ENCODE measurements at places on chromosomes 12 and 14. TPM values are rescaled to one million over a fixed set of nuclear protein-coding genes. Genes with fewer than 3 reads are reported as not detected.

The ABCD2 gene
- not detected for total RNA-seq

The GNB3 gene
- total RNA-seq = 2.4 TPM

The WDHD1 gene
- total RNA-seq = 5.1 TPM

The LRRC10 gene
- total RNA-seq = not detected

The JPH4 gene
- 17.8 TPM for total RNA-seq

The PIP4P1 gene
- total RNA-seq = 24.8 TPM

The OAS2 gene
- total RNA-seq = 9.7 TPM

The TIMM9 gene
- 50.4 TPM for total RNA-seq

DNA sequence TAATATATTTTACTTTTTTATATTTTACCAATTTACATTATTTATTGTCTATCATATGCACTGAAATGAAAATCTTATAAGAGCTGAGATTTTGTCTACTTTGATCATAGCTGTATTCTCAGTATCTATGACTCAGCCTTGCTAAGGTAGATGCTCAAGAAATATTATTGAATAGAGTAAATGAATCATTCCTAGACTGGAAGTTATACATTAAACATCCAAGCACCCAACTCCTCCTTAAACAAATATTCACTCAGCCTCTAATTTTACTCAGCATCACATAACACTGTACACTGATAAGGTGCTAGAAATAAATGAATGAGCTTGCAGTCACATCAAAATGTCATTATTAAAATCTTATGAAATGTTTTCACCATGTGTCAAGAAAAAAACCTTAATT lies 1424.9 kb downstream of the LRFN5 start:
- no peaks in the 10 kb centered on the region for H3K4me1 ChIP-seq
- H3K27ac ChIP-seq = no peak overlapping the region
- DNase-seq = no peak
- H3K4me3 ChIP-seq = no peak overlapping the region

GRCh38 chr12:105469701-105470100 lies 139.2 kb downstream of the C12orf75 start:
- H3K36me3 ChIP-seq = no peaks in the 10 kb centered on the region
- no peaks in the 10 kb centered on the region for H3K27me3 ChIP-seq
- H3K4me1 ChIP-seq = no peaks in the 10 kb centered on the region
- no peak overlapping the region for H3K4me3 ChIP-seq
- no peak overlapping the region for H3K27ac ChIP-seq

GRCh38 chr12:96810477-96810876 lies 96.6 kb upstream of the NEDD1 start:
- DNase-seq = no peak
- no peaks in the 10 kb centered on the region for H3K27me3 ChIP-seq
- no peak overlapping the region for H3K4me3 ChIP-seq
- no peaks in the 10 kb centered on the region for H3K4me1 ChIP-seq
- H3K36me3 ChIP-seq = no peaks in the 10 kb centered on the region

DNA sequence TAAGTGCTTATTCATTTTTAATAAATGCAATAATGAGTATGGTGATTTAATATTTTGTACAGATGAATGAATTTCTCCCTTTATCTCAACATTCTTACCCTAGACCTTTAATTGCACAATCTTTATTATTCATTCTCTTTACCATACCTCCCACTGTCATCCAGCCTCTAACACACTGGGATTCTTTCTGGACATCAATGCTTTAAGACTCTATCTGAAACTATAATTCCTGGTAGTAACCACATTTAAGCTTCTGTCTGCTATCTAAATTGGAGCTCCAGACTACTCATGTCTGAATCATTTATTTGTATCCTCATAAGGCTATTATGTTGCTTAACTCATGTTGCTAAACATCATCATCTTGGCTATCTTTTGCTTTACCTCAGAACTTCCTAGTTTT lies 270.2 kb downstream of the ALG10B start:
- no peaks in the 10 kb centered on the region for H3K4me1 ChIP-seq
- DNase-seq = no peak
- H3K36me3 ChIP-seq = no peaks in the 10 kb centered on the region
- H3K4me3 ChIP-seq = no peak overlapping the region

DNA sequence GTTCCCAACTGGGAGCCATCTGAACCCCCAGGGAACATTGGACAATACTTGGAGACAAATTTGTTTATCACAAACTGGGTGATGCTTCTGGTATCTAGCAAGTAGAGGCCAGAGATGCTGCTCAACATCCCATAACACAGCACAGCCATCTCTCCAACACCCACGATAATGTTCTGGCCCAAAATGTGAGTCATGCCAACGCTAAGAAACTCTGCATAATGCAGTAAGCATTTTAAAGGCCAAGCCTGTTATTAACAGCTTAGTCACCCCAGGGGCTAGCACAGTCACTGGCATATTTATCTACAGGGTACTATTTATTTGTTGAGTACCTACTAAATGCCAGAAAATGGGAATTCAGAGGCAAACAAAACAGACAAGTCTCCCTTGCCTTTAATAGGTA lies 873.1 kb upstream of the TMEM132C start:
- DNase-seq = no peak
- no peaks in the 10 kb centered on the region for H3K36me3 ChIP-seq
- no peaks in the 10 kb centered on the region for H3K4me1 ChIP-seq
- no peaks in the 10 kb centered on the region for H3K27me3 ChIP-seq
- H3K27ac ChIP-seq = no peak overlapping the region
- no peak overlapping the region for H3K4me3 ChIP-seq

DNA sequence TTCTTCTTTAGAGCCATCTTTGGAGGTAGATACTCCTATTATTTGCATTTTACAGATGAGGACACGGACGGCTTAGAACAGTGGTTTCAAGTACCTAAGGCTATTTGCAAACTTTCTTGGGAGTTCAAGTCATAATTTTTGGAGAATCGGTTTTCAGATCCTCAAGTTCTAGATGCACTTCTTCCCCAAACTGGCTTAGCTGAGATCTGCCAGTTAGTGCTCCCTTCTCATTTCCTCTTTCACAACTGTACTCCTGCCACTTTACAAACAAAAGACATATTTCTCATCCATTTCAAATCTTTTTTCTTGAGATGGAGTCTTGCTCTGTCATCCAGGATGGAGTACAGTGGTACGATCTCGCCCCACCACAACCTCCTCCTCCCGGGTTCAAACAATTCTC lies 77.3 kb downstream of the HELB start:
- H3K4me1 ChIP-seq = no peaks in the 10 kb centered on the region
- H3K27me3 ChIP-seq = no peaks in the 10 kb centered on the region
- no peaks in the 10 kb centered on the region for H3K36me3 ChIP-seq

DNA sequence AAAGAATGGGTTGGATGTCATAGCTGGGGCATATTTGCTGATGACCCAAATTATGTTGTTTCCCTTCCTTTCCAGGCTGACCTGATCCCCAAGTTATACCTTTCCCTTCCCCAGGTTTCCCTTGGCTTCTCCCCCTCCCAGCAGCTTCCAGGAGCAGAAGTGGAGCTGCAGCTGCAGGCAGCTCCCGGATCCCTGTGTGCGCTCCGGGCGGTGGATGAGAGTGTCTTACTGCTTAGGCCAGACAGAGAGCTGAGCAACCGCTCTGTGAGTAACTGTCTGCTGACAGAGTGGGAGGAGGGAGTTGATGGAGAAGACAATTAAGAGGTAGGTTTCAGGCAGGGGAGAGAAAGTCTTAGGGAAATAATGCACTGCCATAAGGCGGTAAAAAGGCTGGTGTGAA lies 25.0 kb downstream of the A2ML1 start:
- DNase-seq = no peak
- no peaks in the 10 kb centered on the region for H3K4me1 ChIP-seq
- no peak overlapping the region for H3K4me3 ChIP-seq
- no peak overlapping the region for H3K27ac ChIP-seq
- no peaks in the 10 kb centered on the region for H3K27me3 ChIP-seq
- H3K36me3 ChIP-seq = no peaks in the 10 kb centered on the region

GRCh38 chr12:26277506-26278246 lies 82.3 kb downstream of the SSPN start:
- no peak for DNase-seq
- H3K27me3 ChIP-seq = no peaks in the 10 kb centered on the region
- no peak overlapping the region for H3K27ac ChIP-seq
- no peaks in the 10 kb centered on the region for H3K36me3 ChIP-seq

DNA sequence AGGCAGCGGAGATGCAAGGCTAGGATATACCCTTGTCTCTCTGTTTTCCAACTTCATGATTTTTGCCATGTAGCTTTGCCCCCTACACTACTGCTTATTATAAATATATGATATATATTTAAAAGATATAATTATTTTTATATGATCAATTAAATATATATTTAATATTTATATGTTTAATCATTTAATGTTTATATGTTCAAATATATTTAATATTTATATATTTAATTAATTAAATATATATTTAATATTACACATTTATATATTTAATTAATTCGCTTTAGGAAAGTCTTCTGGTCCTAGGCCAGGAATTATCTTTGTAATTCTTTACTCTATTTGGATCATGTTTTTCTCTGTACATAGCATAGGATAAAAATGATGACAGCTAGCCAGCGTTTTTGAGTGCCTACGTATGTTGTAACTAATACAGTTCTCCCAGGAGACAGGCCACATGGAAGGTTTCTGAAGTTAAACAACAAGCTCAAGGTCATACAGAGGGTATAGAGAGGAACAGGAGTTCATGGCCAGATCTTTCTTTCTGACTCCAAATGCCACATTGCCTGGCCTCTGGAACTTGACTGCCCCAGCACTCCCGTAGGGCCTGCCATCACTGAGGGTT lies 192.5 kb downstream of the KCNA5 start:
- H3K27me3 ChIP-seq = no peaks in the 10 kb centered on the region
- no peaks in the 10 kb centered on the region for H3K36me3 ChIP-seq
- H3K27ac ChIP-seq = no peak overlapping the region
- no peak overlapping the region for H3K4me3 ChIP-seq
- no peaks in the 10 kb centered on the region for H3K4me1 ChIP-seq
- DNase-seq = no peak

GRCh38 chr12:50072198-50072907 lies 12.8 kb upstream of the SMARCD1 start:
- H3K27ac ChIP-seq = no peak overlapping the region
- H3K27me3 ChIP-seq = no peaks in the 10 kb centered on the region
- H3K36me3 ChIP-seq = no peaks in the 10 kb centered on the region
- DNase-seq = no peak
- H3K4me3 ChIP-seq = no peak overlapping the region
- H3K4me1 ChIP-seq = no peaks in the 10 kb centered on the region

GRCh38 chr14:23538050-23538718 lies 13.4 kb downstream of the ZFHX2 start:
- no peaks in the 10 kb centered on the region for H3K4me1 ChIP-seq
- no peak overlapping the region for H3K4me3 ChIP-seq
- H3K27ac ChIP-seq = no peak overlapping the region
- H3K27me3 ChIP-seq = no peaks in the 10 kb centered on the region

- H3K4me1 ChIP-seq = no peaks in the 10 kb centered on the region
- H3K27me3 ChIP-seq = no peaks in the 10 kb centered on the region
- DNase-seq = no peak
- H3K4me3 ChIP-seq = no peak overlapping the region
- H3K36me3 ChIP-seq = no peaks in the 10 kb centered on the region
These were observed 18.4 kb downstream of the PPP4R4 start for GRCh38 chr14:94192536-94192935.

- H3K27ac ChIP-seq = no peak overlapping the region
- DNase-seq = no peak
- no peak overlapping the region for H3K4me3 ChIP-seq
- no peaks in the 10 kb centered on the region for H3K4me1 ChIP-seq
These were observed 1.4 kb upstream of the AQP2 start for GRCh38 chr12:49948866-49949845.

DNA sequence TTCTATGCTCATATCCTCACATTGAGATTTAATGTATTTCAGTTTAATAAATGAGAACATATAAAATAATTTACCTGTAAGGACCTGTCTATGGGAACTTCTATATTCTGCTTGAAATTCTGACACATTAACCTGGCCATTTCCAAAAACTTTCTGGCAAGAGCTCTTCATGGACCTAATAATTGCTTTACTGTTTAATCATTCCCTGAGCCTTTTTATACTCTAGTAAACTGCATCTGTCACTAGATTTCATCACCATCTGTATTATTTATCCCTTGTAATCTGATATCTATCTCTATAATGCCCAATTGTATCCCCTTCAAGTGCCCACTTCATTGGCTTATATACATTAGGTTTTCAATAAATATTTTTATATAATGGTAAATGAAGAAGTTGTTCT lies 327.7 kb downstream of the RAD51B start:
- no peak overlapping the region for H3K4me3 ChIP-seq
- H3K36me3 ChIP-seq = no peaks in the 10 kb centered on the region
- no peaks in the 10 kb centered on the region for H3K27me3 ChIP-seq
- no peak for DNase-seq
- H3K4me1 ChIP-seq = peaks cover 10% of the 10 kb centered on the region

GRCh38 chr14:32675433-32675832 lies 263.2 kb upstream of the NPAS3 start:
- no peak overlapping the region for H3K4me3 ChIP-seq
- H3K27me3 ChIP-seq = no peaks in the 10 kb centered on the region
- H3K27ac ChIP-seq = no peak overlapping the region
- H3K4me1 ChIP-seq = no peaks in the 10 kb centered on the region

DNA sequence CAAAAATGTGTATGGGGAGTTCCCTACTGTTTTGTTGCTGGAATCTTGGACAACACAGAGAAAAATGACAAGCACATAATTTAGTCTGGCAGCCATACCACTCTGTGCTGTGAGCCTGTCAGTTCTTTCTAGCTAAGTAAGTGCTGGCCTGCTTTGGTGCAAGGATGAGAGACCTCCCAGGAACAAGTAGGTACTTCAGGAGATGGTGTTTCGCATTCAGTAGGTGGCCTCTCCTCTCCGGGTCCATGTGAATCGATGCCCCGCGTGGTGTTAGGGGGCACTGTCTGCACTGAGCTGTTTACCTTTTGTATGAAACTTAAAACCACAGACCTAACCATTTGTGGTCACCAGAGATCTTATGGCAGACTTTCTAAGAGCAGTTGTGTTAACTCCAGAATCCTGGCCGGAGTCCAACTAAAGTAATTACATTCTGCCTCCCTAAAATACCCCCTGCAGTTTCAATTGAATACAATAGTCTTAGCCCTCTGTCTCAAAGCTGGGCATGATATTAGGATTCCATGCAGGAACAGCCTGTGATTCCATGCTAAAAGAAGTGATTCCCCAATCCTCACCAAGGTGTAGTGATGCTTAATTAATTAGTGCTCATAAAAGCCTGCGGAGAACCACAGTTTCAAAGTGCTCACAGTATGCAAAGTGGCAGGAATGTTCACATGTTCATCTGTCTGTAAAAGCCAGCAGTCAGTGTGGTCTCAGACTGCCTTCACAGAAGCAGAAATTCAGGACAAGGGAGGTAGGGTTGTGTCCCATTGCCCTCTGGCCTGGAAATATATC lies 64.2 kb downstream of the LLPH start:
- H3K27ac ChIP-seq = no peak overlapping the region
- no peak for DNase-seq
- no peaks in the 10 kb centered on the region for H3K4me1 ChIP-seq
- no peak overlapping the region for H3K4me3 ChIP-seq
- no peaks in the 10 kb centered on the region for H3K36me3 ChIP-seq
- H3K27me3 ChIP-seq = no peaks in the 10 kb centered on the region

- H3K4me3 ChIP-seq = no peak overlapping the region
- no peaks in the 10 kb centered on the region for H3K27me3 ChIP-seq
- no peaks in the 10 kb centered on the region for H3K36me3 ChIP-seq
- no peak overlapping the region for H3K27ac ChIP-seq
- H3K4me1 ChIP-seq = peaks cover 2% of the 10 kb centered on the region
These were observed 26.6 kb downstream of the ASCL4 start for GRCh38 chr12:107801150-107801549.

GRCh38 chr14:68528040-68528687 lies 264.7 kb downstream of the ZFP36L1 start:
- H3K4me3 ChIP-seq = no peak overlapping the region
- no peak for DNase-seq
- no peaks in the 10 kb centered on the region for H3K27me3 ChIP-seq
- H3K4me1 ChIP-seq = no peaks in the 10 kb centered on the region

- no peaks in the 10 kb centered on the region for H3K4me1 ChIP-seq
- H3K4me3 ChIP-seq = no peak overlapping the region
- no peaks in the 10 kb centered on the region for H3K27me3 ChIP-seq
These were observed 663 bp upstream of the LIN7A start for GRCh38 chr12:80938397-80938796.
